Urinary bladder (tissue), 4 donors: ENCODE measurements at places on chromosomes 1 and 21. TPM values are rescaled to one million over a fixed set of nuclear protein-coding genes. Genes with fewer than 3 reads are reported as not detected.

RAVER2 gene
- total RNA-seq, result 25.7 TPM

GRCh38 chr1:55530749-55531478 is 315.8 kb upstream of the USP24 start:
- no peak for DNase-seq

DNA sequence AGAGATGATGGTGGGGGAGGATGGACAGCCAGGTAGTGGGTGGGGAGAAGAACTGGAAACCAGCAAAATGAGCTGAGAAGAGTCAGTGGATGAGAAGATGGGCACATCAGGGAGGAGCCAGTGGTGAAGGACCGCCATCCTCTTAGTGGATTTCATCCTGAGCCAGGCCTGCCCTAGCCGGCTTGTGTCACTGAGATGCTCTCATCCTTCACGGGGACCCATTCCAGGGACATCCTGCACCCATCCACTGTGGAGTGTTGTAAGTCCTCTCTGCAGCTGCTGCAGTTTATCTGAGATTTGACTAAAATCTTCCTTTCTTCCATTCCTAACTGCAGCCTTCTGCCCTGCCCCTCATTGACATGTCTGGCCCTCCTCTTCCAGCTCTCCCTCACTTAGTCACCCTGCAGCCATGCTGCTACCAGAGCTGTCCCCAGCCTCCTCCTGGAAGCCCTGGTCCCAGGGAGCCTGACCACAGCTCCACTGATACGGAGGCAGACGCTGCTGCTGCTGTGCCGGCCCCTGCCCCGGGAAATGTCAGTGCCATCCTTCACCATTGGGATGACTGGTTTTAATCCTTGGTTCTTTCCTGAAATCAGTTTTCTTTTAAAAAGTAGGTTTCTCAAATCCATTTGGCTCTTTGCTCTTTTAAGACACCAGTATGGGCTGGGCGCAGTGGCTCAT is 33.2 kb downstream of the STUM start:
- DNase-seq, result no peak

TNFRSF18 gene
- total RNA-seq, result not detected

DNA sequence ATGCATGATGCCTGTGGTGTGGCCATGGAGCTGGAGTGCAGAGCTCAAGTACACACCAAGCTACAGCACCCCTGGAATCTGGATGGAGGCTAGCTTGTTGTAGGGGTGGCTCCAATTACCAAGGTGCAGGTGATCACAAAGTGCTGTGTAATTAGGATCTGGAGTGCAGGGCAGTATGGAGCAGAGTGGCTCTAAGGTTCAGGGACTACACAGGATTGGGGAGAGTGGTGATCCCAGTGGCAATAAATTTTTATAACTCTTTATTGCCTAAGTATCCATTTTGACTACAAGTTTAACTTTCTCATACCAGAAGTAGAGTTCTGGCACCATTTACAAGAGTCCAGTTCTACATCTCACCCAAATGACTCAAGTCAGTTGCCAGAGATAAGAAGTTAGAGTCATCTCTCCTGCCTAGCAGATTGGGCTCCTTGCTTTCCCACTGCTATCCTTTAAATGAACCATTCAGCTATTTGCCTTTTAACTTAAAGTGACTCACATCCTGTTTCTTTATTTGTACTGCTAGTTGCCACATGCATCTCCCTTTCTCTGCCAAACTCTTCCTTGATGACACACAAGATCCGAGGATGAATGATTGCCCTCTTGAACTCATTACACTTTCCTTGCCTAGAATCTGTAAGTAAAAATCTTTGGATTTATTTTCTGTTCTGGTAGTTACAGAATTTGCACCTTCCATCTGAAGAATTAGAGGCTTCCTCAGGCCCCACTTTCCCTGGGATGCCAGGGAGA is 427.2 kb downstream of the KCNT2 start:
- DNase-seq, result no peak

AK5 gene
- 6.5 TPM for total RNA-seq

KRTAP11-1 gene
- total RNA-seq, result not detected

DNA sequence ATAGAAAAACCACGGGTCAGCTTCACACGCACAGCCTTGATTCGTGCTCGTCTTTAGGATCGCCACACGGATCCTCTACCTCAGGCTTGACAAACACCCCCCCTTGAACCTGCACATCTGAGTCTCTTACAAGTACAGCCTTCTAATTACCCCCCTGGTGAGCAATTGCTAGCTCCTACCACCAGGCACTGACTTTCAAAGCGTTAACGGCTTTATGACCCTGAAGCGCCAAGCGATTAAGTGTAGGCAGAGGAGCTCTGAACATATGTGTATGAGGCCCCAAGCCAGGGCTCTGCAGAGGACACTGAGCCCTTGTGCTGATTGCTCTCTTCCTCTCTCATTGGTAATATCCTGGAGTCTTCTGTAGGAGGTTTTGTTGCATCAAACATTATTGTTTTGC is 55.7 kb upstream of the EPHA8 start:
- DNase-seq, result no peak

STXBP3 gene
- 118 TPM for total RNA-seq

- DNase-seq, result no peak
These were observed 12.6 kb downstream of the TRIM46 start for GRCh38 chr1:155186067-155186793.

- DNase-seq, result no peak
These were observed 16.6 kb downstream of the NOC2L start for GRCh38 chr1:942411-942821.
